ENCODE measurements at places on chromosomes 7 and 10. TPM values are rescaled to one million over a fixed set of nuclear protein-coding genes. Genes with fewer than 3 reads are reported as not detected.

SUN1 gene
- 89.9 TPM for total RNA-seq

DNA sequence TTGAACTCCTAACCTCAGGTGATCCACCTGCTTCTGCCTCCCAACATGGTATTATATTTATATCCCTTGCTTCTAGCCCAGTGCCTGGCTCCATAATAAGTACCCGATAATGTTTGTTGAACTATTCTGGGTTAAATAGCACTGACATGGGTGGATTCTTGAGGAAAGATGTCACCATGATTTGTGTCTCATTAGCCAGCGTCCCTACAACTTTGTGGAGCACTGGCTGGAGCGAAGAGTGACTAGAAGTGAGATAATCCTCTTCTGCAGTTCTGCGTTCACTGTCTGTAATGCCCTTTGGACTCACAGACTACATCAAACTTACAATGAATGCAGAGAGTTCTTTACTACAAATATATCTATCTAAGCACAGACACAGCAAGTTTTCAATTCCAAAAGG, 16.9 kb upstream of the AKR1E2 start:
- DNase-seq = no peak

- peak; percentile 98 for DNase-seq
Measured at GRCh38 chr7:112422842-112423496, 27.3 kb upstream of the IFRD1 start.

DNA sequence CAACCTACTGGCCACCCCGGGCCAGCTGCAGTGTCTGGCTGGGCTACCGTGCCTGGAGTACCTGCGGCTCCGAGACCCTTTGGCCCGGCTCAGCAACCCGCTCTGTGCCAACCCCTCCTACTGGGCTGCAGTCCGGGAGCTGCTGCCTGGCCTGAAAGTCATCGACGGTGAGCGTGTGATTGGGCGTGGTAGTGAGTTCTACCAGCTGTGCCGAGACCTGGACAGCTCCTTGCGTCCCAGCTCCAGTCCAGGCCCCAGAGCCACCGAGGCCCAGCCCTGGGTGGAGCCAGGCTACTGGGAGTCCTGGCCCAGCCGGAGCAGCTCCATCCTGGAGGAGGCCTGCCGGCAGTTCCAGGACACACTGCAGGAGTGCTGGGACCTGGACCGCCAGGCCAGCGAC, 4.2 kb downstream of the RARRES2 start:
- no peak for DNase-seq

DNA sequence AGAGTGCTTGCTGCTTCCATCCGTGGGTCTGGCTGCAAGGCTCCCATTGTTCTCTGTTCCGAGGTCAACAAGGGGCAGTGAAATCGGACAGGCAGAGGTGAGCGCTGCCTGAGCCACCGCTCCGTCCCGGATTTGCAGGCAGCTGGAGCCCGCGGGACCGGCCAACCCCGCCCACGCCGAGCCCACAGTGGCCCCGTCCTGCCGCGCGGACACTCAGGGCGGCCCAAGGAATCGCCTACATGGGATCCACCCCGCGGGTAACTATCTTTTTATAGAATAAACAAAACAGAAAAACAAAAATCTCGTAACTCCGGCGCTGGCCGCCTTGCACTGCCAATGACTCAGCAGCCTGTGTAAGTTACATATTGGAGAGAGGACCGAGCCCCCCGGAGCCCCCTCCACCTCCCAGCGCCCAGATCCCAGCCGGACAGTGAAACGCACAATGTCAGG, 1.9 kb downstream of the BNIP3 start:
- DNase-seq = peak; percentile 24

SEMA4G gene
- 0.84 TPM for total RNA-seq

- no peak for DNase-seq
Measured at GRCh38 chr10:44201011-44201410, 183.9 kb downstream of the CXCL12 start.

GRID2IP gene
- not detected for total RNA-seq

LIPN gene
- total RNA-seq = not detected

ITGB8 gene
- 18.9 TPM for total RNA-seq

CRPPA gene
- total RNA-seq = 2.8 TPM

GRCh38 chr10:99326871-99327270, 2.3 kb upstream of the CNNM1 start:
- DNase-seq = no peak

- DNase-seq = peak; percentile 20
Measured at GRCh38 chr7:107506674-107507339, 37.0 kb downstream of the GPR22 start.

TMEM176B gene
- total RNA-seq = not detected

ZNF22 gene
- total RNA-seq = 47.1 TPM

GRCh38 chr10:114645706-114646105, 12.4 kb downstream of the ABLIM1 start:
- no peak for DNase-seq

DNA sequence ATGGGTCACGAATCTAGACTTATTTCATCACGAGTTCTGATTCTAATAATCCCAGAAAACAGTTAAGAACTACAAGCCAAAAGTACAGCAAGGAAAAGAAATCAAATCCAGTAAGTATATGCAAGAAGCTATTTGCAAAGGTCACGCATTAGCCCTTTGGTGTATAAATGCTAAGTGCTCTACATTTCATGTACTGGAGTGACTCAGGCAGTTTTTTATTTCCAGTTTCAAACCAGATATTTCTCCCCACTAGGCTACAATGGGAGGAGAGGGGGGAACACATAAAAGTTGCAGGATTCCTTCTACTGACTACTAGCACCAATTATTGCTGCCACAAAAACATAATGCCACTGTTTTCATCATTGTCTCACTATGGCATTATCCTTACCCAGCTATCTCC, 148.0 kb downstream of the NRCAM start:
- no peak for DNase-seq

DNA sequence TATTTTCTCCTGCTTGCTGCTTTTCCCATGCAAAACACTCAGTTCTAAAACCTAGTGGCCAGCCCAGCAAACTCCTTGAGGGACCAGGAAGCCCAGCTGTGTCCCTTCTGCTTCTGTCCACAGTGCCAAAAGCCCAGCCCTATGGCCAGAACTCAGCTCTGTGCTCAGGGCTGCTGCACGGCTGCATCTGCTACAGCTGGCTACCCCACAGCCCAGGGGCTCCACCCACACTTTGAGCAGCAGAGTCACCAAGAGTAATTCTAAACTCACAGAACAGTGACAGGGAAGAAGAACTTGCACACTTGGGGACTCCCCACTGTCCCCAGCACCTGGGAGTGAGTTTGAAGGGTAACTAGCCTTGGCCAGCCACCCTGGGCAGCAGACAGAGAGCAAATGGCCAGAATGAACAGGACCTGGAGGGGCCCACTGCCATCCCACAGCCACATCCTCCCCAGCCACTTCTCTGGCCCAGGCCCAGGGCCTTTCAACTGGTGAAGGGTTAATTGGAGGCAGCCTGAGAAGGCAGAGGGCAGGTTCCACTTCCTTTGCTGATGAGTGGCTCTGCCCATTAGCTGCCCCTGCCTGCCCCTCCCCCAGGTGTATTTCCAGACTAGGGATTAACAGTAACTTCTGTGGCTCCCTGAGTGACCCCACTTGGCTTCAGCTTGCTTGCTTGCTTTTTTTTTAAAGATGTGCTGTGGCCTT, 28.1 kb upstream of the TRIM8 start:
- DNase-seq = peak; percentile 37

- DNase-seq = no peak
Measured at GRCh38 chr10:77721815-77722214, 84.2 kb upstream of the KCNMA1 start.

DNA sequence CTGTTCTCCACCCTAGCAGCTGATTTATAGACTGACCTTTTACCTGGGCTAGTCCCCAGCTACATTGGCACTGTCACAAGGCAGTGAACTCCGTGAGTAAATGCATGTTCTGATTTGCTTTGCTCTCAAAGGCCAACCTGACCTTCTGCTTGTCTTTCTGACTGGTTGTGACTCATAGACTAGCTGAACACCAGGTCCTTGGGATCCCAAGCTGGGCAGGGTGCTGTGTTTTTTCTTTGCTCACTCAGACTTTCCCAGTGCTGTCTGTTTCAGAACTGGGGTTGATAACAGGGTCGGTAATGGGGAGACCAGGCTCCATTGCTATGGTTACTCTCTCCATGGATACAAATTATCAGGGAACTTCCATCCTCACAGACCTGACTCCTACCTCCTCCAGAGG, 35.0 kb downstream of the EVX1 start:
- DNase-seq = peak; percentile 52

DNA sequence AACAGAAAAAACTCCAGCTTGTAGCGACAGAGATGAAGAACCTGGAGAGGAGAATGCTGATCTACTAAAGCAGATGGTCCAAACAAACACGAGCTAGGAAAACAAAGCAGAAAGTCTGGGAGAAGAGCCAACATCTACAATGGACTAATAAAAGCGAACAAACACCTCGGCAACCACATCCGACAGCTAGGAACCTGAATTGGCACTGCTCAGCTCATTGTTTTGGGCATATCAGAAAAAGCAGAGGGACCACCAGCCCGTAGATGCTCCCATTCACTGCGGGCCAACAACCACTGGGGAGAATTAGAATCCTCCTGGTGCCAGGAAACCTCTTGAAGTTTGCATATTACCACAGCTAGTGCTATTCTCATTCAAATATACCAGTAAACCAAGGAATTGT, 204.7 kb downstream of the NXPH1 start:
- DNase-seq = no peak

DNA sequence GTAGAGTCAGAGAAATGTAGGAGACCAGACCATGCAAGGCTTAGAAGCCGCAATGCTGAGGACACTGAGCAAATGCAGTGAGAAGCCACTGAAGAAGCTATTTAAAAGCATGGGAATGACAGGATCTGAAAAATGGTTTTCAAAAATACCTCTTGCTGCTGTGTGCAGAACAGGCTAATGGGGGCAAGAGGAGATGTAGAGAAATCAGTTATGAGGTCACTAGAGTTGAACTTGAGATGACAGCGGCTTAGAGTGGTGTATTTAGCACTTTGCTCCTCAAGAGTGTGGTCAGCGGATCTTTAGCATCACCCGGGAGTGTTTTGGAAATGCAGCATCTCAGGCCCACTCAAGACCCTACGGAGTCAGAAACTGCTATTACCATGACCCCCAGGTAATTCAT, 48.8 kb downstream of the KIAA1549 start:
- DNase-seq = no peak

APBB1IP gene
- 6.4 TPM for total RNA-seq

DNA sequence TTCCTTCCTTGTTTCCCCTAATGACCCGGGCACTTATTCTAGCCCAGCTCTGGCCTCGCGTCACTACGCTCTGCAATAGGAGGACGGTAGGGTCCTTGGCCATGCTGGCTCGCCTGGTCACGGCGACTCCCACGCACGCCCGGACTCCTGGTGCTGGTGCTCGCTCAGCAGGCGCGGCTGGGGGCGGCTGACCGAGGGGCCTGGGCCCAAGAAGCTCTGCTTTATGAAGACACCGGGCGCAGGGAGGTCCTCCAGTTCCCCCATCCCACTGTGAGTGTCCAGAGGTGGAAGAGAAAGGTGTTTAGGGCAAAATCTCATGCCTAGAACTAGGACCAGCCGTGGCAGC, 54.2 kb upstream of the ZNF32 start:
- no peak for DNase-seq

- DNase-seq = no peak
Measured at GRCh38 chr7:114589436-114589835, 174.8 kb downstream of the FOXP2 start.

SLC13A1 gene
- not detected for total RNA-seq

MYOF gene
- total RNA-seq = 57.1 TPM

CYP26C1 gene
- not detected for total RNA-seq

VWA2 gene
- not detected for total RNA-seq

DNA sequence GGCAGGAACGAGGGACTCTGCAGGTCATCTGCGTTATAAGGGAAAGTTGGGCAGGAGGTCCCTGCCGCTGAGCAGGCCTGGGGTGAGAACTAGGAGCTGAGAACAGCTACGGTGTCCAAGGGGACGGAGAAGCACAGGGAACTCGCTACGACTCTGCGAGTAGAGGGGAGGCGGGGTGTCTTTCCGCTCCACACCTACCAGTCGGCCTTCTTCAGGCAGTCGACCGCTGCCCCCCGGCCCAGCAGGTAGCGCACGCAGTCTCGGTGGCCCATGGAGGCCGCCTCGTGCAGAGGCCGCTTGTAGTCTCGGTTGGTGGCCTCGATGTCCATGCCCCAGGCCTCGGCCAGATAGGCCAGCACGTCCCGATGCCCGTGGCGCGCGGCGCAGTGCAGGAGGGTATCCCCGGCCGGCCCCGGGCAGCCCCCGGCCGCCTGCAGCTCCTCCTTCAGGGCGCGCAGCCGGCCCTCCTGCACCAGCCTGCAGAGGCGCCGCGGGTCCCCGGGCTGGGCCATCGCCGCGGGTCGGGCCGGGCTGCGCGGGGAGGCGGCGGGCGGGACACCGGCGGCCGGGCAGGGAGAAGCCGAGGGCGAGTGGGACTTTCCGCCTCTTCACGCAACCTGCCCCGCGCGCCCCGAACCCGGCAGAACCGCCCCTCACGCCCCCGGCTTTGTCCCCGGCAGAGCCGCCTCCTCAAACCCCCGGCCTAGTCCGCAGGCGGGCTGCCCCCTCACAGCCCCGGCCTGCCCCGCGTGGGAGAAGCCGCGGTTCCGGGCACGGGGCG, 660 bp downstream of the ANKRD16 start:
- DNase-seq = peak; percentile 24

DNA sequence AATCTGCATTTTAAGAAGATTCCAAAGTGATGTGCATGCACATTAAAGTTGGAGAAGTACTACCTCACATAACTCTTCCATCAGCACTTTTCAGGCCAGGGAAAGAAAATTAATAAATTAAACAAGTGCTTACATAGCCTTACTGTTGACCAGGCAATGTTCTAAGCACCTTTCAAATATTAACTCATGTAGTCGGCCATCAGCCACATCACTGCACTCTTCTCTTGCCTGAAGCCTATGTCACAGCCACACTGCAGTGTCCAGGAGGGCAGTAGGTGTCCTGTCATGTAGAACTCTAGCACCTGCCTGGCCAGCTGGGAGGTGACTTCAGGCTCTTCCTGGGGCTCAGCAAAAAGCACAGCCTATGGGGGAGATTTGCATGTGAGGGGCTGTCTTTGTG, 71.5 kb downstream of the CDK1 start:
- DNase-seq = no peak

NKX6-2 gene
- not detected for total RNA-seq

- DNase-seq = no peak
Measured at GRCh38 chr10:12225444-12225843, 29.5 kb downstream of the CDC123 start.

DNA sequence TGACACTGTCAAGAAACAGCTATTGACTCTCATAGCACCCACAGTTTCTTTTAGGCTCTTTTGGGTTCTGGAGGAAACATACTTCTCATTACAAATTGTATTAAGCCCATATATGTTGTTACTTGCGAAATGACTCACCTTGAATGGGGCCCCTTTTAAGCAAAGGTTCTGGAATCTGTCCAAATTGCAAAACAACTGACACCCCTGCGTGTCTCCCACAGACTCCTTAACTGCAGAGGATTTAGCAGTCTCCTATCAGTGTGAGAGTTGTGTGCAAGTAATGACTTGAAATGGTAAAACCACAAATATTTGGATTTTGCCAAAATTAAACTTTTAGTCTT, 192.3 kb downstream of the DNAJC1 start:
- no peak for DNase-seq

BBS9 gene
- 16.1 TPM for total RNA-seq

Measured in RPMI7951 (cell line).